IMR-90 (cell line): ENCODE measurements at places on chromosomes 2 and 18. TPM values are rescaled to one million over a fixed set of nuclear protein-coding genes. Genes with fewer than 3 reads are reported as not detected.

The TP53I3 gene
- 25.5 and 26.9 TPM in 2 replicates for total RNA-seq

The LYPD6B gene
- under 0.01 TPM in 1 of 2 replicates, not detected in the other for total RNA-seq

The SEPTIN10 gene
- total RNA-seq, result 82.6 and 83.9 TPM in 2 replicates

The EGR4 gene
- not detected in 2 replicates for total RNA-seq

The SNED1 gene
- total RNA-seq, result 1.1 and 1.4 TPM in 2 replicates

The ERICH2 gene
- total RNA-seq, result not detected in 2 replicates

The LIMS4 gene
- 2.5 and 3.6 TPM in 2 replicates for total RNA-seq

The REG3G gene
- total RNA-seq, result not detected in 2 replicates

The TFPI gene
- total RNA-seq, result 83.0 and 93.9 TPM in 2 replicates

The ACKR3 gene
- total RNA-seq, result not detected in 2 replicates

DNA sequence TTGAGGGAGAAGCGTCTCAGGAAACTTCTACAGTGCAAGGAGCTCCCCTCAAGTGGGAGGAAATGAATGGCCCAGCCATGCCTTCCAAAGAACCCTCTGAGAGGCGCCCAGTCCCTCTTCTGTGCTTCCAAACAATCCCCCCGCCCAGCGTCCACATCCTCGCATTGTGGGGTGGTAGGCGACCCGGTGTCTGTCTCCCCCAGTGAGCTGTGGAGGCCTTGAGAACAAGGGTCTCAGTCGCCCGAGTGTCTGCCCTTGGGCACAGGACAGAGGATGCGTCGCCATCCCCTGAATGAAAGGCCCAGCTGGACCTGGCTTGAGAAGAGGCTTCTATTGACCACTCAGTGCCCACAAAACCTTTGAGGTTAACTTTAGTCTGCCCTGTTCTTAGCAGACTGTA is 29.7 kb downstream of the INPP5D start:
- no peak for DNase-seq

DNA sequence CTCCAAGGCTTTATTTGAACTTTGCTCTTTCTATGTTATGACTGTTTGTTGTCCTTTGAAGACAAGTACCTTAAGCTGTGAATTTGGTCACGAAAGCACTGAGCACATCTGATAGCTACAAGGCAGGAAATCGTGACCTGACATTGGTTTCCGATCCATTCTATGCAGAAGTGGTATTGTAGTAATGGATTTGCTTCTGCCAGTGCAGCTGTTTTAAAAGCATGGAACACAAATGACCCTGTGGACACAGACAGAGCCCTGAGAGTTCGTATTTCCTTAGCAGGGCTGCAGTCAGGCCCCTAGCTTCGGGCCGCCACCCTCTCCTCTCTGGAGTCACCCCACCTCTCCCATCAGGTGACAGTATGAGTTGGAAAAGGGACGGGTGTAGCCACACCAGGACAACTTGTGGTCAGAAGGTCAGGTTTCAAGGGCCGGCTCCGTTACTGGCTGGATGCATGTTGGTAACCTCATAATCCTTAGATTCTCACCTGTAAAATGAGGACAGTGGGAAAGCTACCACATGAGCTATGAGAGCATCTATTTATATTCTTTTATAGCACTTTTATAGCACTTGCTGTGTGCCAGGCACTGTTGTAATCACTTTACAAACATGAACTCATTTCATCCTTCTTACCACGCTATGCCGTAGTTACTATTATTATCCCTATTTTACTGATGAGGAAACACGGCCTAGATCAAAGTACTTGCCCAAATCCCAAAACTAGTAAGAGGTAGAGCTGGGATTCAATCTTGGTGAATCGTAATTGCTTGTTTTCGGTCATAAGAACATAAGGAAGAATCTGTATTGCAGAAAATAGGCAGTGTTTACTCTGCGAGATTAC is 70.2 kb downstream of the SPATS2L start:
- DNase-seq, result no peak

DNA sequence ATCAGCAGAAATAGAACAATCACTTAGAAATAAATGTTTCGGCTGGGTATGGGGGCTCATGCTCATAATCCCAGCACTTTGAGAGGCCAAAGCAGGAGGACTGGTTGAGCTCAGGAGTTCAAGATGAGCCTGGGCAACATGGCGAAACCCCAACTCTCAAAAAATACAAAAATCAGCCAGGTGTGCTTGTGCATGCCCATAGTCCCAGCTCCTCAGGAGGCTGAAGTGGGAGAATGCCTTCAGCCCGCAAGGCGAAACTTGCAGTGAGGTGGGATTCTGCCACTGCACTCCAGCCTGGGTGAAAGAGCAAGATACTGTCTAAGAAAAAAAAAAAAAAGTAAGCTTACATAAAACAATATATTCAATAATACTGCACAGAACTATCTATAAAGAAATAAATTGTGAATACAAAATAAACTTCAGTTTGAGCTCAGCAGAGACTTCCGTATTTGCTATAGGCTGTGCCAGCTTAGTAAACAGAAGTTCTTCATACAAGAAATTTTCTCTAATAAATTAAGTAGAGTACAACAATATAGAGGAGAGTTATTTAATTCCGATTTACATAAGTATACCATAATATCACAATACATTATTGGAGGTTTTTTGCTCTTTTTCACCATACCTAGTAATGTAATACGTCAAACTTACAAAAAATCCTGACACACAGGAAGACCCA is 43.6 kb downstream of the SRBD1 start:
- DNase-seq, result no peak

GRCh38 chr2:66489436-66489835 is 54.5 kb downstream of the MEIS1 start:
- DNase-seq, result no peak

GRCh38 chr2:70380621-70381020 is 78.8 kb upstream of the FAM136A start:
- no peak for DNase-seq

DNA sequence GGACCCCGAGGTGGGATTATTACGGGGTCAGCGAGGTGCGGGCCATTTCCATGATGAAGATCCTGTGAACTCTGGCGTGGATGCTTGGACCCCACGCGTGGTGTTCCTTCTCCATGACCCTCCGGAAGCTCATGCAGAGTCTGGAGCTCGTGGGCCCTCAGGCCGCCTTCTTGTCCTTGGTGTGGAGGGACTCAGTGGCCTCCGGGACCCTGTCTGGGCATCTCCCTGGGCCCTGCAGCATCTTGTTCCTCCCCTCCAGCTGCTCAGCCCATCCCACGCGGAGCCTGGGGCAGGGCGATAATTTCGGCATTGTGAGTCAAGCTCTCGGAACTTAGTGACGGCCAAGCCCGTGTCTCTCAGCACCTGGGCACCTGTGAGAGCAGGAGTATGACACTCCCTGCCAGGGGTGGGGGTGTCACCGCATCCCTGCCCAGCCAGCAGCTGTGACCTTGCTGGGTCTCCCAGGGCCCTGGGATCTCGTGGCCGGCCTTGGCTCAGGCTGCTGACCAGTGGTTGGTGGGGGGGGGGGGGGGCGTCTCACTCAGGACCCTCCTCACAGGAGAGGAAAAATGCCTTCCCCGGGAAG is 24.6 kb downstream of the RTP5 start:
- DNase-seq, result no peak

DNA sequence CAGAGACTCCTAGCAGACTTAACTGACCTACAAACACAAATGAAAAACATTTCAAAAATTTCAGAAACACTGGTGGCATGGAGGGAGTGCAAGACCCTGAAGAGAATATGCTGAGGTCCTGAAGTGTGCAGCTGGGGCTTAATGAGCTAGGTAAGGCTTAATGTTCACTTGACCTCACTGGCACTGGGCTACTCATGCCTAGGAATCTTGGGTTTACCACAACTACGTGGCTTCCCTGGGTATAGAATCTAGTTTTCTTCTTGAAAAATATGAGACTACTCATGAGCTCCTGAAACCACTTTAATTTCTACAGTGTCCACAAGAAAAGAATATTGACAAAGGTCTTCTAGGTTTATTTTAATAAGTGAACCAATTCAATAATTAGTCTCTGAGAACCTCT is 139.8 kb downstream of the HNMT start:
- no peak for DNase-seq

- peak; percentile 43 for DNase-seq
Observed at GRCh38 chr2:190634381-190634780, 14.5 kb upstream of the NAB1 start.

- DNase-seq, result peak; percentile 59
Observed at GRCh38 chr2:182642328-182642727, 73.7 kb upstream of the DNAJC10 start.

DNA sequence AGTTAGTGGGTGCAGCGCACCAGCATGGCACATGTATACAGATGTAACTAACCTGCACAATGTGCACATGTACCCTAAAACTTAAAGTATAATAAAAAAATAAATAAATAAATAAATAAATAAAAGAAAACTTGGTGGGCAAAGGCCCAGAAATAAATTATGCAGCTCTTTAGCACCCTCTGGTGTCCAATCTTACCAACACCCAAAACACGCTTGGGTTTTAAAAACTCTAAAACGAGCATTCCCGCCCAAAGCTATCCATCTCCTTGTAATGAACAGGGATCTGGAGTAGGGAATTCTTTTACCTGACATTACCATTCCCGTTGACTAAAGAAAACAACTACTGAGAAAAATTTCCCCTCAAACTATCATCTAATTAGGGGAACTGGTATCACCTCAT is 2005.9 kb upstream of the CELF4 start:
- peak; percentile 19 for DNase-seq

DNA sequence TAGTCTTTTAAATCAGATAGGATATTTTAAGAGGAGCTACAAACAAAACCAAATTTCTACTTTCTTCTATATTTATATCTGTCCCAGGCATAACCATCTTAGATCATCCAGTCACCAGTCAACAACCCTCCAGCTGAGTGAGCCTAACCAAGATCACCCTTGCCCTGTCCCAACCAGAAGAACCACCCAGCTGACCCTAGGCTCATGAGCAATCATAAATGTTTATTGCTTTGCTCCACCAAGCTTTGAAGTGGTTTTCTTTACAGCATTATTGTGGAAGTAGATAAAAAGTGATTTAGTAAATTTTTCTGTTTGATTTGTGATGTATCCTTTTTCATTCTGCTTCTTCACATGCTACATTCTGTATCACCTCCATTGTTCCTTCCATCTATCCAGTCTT is 167.2 kb upstream of the PIEZO2 start:
- no peak for DNase-seq

- peak; percentile 35 for DNase-seq
Observed at GRCh38 chr2:65198737-65199136, 28.9 kb upstream of the ACTR2 start.

GRCh38 chr2:203126996-203127395 is 111.8 kb upstream of the CYP20A1 start:
- no peak for DNase-seq

DNA sequence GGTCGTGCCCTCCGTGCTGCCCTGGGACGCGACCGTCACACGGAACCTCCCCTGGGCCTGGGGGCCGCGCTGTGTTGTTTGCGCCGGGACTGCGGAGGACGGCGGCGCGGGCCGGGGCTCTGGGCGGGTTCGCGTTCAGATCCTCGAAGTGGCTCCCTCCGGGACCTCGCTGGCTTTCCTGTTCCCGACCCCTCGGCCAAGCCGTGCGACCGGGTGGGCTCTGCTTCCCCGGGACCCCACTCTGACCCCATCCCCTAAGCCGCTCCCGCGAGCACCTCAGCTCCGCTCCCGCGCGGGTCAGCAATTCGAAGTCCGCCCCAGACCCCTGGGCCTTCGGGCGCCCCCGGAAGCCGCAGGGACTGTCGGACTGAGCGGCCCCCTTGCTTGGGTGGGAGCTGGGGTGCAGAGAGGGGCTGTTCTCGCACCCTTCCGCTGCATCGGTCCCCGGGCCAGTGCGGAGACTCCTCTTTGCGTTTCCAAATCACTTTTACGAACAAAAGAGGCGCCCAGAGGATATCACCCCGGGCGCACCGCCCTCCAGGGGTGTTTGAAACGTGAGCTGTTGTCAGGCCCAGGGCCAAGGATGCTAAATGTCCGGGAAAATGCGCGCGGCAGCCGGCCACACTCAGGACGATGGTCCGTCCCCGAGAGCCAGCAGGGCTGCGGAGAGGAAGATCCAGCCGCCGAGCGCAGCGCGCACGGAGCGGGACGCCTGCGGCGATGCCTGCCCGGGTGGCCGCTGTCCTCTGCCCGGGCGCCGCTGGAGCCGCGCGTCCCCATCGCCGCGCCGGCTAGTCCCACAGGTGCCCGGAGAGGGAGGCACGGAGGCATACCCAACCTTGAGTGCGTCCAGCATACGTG is 73.5 kb downstream of the ZCCHC2 start:
- no peak for DNase-seq

GRCh38 chr2:148483665-148484064 is 160.9 kb upstream of the EPC2 start:
- DNase-seq, result peak; percentile 2

GRCh38 chr18:59387687-59388565 is 28.9 kb upstream of the LMAN1 start:
- DNase-seq, result no peak

DNA sequence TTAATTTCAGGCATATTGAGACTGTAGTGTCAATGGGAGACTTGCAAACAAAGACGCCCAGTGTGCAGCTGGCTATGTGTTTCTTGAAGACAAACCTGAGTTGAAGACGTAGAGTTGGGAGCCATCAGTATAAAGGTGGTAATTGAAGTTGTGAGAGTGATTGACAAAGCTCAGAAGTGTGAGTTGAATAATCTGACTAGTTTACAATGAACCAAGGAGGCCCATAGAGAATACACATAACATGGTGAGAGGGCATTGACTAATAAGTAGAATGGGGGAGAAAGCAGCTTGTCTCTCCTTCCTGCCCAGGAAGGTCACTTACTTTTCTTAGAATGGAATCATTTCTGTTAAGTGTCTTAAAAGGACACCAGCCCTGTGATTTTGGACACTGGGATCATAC is 14.1 kb downstream of the SP110 start:
- no peak for DNase-seq

GRCh38 chr2:20650393-20650876 is 463 bp downstream of the HS1BP3 start:
- peak; percentile 38 for DNase-seq

DNA sequence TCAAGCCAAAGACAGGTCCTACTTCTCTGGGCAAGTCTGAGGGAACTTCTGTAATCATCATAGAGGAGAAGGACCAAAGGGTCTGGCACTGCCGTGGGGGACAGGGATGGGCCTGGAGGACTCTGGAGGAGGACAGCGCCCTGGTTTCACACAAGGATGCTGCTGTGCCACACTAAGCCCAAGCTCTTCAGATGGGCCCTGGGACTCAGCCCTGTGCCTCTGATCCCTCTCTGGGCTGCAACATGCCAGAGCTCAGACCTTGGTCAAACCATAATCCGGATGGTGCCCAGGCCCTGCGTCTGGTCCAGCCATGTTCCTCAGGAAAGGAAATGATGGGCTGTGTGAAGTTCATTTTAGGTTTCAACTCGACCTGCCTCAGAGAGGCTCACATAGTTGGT is 222.0 kb upstream of the COPS8 start:
- no peak for DNase-seq

DNA sequence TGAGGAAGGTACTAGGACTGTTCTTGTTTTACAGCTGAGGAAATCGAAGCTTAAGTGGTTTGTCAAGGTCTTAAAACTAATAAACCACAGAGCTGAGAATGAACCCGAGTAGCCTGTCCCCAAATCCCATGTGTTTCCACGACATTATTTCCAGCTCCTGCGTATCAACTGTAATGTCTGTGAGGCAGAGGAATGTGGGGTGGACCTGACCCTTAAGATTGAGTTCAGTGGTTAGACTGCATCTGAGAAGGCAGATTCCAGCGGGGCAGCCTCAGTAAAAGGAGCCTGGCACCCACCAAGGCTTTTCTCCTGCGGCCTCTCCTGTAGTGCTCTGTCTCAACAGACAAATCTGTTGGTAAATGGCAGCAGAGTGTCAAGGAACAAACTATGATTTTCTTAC is 81.9 kb upstream of the TMEM178A start:
- no peak for DNase-seq

GRCh38 chr2:126653109-126653508 is 2.8 kb upstream of the GYPC start:
- no peak for DNase-seq
